ENCODE measurements at places on chromosomes 4 and X.

- DNase-seq = no peak
These were observed 94.4 kb upstream of the ADRA2C start for GRCh38 chr4:3671571-3672464.

- DNase-seq = no peak
These were observed 670 bp downstream of the PAPSS1 start for GRCh38 chr4:107719207-107719921.

GRCh38 chr4:12844141-12844540 is 640.0 kb downstream of the RAB28 start:
- DNase-seq = no peak

DNA sequence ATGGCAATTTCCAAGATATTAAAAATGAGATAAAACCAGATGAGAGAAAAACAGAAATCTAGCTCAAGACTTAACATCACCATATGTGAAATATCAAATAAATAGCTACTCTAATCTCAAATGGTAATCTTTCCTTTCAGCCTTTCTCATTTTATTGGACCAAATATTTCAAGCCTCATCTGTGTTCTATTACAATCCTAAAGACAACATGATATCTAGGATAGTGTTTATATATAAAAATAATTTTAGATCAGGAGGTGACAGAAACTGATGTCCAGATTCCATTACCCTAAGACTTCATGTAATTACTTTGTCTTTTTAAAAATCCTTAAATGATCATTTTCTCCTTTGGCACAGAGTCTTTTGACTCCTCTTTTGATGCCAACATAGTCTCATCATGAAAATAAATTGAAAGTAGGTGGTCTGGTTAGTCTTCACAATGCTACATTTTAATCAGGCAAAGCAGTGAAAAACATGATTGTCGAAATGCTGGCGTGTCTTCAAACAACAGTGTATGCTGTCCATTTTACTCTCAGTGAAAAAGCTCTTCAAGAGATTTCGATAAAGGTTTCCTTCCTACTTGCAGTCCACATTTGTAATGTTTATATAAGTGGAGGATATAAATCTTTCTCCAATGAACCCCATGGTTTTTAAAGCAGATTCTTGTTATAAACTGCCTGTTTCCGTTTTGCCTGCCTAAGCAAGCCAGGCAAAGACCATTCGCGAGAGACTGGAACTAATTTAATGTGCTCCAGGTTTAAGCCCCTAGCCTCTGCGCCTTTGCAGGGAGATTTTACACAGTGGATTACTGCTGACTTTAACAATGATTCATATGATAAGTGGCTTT is 169.8 kb downstream of the SCFD2 start:
- DNase-seq = no peak

GRCh38 chrX:39642071-39642470 is 455.7 kb downstream of the BCOR start:
- no peak for DNase-seq

- no peak for DNase-seq
These were observed 8.0 kb downstream of the LGI2 start for GRCh38 chr4:25022766-25023165.

GRCh38 chr4:150012851-150013360 is 65.3 kb upstream of the DCLK2 start:
- DNase-seq = no peak

DNA sequence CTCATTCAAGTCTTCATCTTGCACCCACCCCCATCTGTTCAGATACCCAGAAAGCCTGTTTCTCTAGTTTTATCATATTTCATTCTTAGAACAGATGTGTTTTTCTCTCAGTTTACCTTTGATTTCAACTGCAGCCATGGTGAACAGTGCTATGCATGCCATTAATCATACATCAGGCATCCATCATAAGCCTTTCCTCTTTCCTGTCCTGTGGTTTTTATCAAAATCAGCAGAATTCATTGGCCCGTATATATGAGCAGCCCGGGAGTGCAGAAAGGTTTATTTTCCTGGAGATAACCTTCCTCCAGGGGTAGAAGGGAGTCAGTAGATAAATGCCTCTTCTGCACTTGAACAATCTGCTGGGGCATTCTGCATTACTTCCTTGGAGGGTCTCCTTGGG is 65.7 kb downstream of the IL21 start:
- no peak for DNase-seq

DNA sequence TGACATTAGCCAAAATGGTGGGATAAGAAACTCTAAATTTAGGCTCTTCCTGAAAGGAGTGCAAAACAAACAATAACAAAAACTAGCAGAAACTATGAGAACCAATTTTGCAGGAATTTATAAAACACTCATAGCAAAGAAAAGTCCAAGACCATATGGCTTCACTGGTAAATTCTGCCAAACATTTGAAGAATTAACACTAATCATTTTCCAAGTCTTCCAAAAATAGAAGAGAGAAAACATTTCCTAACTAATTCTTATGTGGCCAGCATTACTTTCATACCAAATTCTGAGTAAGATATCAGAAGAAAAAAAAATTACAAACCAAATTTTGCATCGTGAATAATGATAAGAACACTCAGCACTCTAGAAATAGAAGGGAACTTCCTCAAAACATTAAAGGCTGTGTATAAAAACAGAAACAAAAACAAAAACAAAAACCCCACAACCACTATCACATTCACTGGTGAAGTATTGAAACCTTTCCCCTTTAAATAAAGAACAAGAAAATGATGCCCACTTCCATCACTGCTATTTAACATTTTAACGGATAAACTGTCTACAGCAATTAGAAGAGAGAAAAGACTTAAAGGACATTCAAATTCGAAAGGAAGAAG is 524.3 kb upstream of the GALNTL6 start:
- DNase-seq = no peak

- no peak for DNase-seq
These were observed 276.4 kb downstream of the SPRY1 start for GRCh38 chr4:123672987-123673386.

DNA sequence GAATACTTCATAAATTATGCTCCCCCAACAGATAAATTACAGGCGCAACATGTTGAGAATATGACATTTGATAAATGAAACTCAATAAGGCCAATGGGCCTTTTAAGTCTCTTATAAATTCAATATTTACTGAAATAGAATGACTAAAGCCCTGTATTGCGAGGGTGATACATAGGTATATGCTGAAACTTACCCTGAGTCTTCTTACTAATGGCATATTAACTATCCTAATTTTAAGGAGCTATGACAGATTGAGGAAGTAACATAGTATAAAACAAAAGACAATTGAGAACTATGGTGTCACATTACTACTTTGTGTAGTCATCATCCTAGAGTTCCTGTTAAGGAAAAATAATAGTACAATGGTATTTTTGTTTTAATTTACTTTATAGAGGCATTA is 440.7 kb downstream of the IL15 start:
- DNase-seq = no peak

DNA sequence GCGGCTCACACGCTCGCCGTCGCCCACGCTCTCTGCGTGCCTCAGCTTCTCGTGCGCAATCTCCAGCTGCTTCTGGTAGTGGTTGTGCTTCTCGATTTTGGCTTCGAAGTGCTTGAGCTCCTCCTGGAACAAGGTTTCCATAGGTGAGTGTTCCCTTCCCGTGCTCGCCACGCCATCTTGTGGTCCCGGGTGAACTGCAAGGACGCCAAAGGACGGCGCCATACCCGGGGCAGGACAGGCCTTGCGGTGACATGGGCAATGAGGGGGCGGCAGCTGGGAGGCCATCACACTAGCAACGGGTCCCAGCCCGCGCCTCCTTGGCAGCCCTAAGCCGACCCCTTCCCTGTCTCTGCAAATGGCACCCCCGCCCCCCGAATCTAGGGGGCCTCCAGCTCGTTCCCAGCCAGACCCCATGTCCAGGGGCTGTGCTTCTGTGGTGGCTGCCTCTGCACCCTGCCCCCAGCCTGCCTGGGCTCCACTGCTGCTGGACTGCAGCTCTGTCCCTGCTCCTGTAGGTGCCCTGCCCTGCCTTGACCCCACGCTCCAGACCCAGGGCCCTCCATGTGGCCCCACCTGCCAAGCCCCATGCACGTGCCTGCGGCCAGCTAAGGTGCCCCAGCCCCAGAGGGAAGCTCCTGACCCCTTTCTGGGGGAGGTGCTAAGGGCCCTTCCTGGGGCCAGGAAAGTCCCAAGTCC is 17.3 kb downstream of the LRPAP1 start:
- DNase-seq = no peak

DNA sequence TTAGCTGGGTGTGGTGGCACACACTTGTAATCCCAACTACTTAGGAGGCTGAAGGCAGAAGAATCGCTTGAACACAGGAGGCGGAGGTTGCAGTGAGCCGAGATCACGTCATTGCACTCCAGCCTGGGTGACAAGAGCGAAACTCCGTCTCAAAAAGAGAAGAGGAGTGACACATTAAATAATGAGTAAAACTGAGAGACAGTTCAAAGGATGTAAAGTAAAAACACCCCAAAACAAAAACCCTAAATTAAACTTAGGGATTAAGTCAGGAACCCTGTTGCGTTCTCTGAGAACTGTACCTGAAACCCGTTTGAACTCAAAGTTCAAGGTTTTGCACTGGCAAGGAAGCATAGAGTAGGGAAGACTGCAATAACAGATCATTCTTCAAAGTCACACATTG is 141.7 kb downstream of the BRWD3 start:
- no peak for DNase-seq

- DNase-seq = no peak
These were observed 349.3 kb upstream of the GALNT7 start for GRCh38 chr4:172819353-172819752.

DNA sequence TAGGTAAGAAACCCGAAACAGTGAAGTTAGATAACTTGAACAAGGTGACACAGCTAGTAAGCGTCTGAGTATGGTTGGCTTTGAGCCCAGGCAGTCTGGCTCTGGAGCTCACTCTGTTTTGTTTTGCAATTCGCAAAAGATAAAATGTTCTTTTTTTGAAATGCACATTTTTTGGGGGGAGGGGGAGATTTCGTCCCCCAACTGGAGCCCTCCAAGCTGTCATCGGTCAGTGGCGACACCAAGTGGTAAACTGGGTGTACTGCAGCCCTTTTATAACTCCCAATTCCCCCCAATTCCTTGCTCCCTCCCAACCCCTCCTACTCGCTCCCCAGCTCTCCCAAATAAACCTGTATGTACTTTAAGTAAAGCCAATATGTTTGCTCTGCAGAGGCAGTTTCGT is 2.8 kb upstream of the CLCN5 start:
- no peak for DNase-seq

- no peak for DNase-seq
These were observed 320.0 kb downstream of the ADGRL3 start for GRCh38 chr4:61520166-61520565.

DNA sequence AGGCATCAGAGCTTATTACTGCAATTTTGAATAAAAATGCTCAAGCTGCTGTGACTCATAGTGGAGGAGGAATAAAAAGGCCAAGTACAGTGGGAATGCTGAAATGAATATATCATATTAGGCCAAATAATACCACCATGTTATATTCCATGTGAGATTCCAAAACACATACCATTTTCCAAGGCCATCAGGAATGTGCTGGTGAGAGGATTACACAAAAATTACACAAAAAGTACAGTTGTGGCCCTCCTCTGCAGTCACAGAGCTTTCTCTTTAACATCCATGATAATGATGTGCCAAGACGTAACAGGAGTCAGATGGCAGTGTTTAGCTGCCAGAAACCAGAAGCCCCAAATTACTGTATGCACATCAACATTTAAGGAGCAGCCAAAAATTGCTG is 153.5 kb downstream of the PCDH18 start:
- no peak for DNase-seq

- DNase-seq = no peak
These were observed 263.0 kb upstream of the ZFP42 start for GRCh38 chr4:187732524-187732923.

GRCh38 chrX:71493111-71493613 is 39.7 kb upstream of the OGT start:
- DNase-seq = no peak

GRCh38 chr4:2652415-2653160 is 103.5 kb downstream of the TNIP2 start:
- DNase-seq = no peak

DNA sequence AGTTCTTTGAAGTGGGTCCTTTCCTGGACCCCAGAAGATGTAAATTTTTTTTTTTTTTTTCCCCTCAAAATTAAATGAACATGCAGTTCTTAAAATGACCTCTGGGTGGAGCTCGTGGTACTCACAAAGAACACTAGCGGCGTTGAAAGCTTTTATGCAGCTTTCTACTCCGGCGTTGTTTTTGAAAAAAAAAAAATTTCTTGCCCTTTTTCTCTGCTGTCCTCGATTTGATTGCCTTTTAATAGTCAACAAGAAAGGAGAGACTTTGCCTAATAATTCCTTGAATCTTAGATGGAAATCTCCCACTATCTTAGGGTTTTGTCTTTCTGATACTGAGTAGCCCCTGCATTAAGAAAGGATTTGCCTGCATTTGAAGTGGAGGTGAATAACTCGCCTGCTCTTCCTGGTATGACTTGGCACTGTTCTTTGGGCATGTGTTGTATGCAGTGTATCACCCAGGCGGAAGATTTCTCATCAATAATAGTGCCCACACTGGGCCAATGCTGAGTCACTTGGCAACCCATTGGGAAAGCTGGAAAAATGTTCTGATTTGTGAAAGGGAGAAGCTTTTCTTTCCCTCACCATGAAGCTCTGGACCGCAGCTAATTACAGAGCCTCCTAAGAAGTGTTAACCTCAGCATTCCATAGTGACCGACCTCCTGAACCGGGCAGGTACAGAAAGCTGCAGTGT is 104.0 kb downstream of the PHEX start:
- DNase-seq = no peak

Measured in activated T-helper 1 cell treated with anti-CD3 and anti-CD28 coated beads, Interleukin-2, amount 50 U/mL, for 16 hours (primary cell).